Kasumi-1 (cell line): ENCODE measurements at places on chromosomes 2 and 18.

DNA sequence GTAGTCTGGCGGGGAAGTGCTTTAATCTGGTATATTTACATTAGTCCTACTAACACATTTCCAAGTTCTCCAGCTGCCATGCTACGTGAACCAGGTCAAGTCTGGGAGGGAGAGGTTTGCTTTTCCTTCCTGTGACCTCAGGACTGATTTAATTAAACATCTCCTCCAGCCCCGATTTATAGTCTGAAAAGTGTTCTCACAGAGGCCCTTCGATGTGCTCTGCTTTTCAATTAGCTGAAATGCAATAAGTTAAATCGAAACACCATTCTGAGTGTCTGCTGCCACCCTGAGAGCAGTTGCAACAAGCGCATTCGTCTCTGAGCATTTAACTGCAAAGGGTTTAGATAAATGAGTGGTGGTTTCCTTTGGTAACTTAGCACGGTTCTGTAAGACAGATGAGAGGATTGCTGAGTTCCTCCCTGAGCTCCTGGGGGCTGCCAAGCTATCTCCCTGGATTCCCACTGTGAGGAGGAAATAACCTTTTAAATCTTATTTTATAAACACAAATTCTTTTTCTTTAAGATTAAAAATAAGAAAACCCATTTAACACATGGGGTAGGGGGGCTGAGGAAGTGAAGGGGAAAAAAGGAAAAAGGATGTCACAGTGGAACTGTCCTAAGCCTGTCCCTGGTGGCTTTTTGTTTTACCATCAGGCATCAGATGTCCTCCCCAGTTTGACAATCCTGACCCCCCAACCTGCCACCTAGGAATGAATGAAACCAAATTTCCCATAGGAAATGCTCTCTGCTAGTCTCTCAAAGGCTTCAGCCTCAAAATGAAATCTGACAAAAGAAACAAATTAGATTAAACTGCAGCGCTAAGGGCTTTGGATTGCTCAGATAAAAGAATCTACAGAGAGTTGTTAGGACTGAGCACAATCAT, 56.5 kb upstream of the CREB1 start:
- peak; percentile 36 for DNase-seq

- peak; percentile 74 for DNase-seq
Observed at GRCh38 chr2:86079981-86080911, 25.4 kb downstream of the POLR1A start.

GRCh38 chr2:234278556-234279255, 218.2 kb downstream of the ARL4C start:
- no peak for DNase-seq

- DNase-seq: peak; percentile 88
Observed at GRCh38 chr2:160210599-160211138, 10.6 kb upstream of the ITGB6 start.

- no peak for DNase-seq
Observed at GRCh38 chr2:129934044-129934822, 45.2 kb upstream of the RAB6C start.

GRCh38 chr18:37253394-37254235, 312.0 kb downstream of the CELF4 start:
- DNase-seq: no peak

- no peak for DNase-seq
Observed at GRCh38 chr2:134665727-134666506, 52.9 kb downstream of the TMEM163 start.

GRCh38 chr2:164514491-164514890, 106.8 kb downstream of the GRB14 start:
- DNase-seq: no peak
